ENCODE measurements at places on chromosomes 6 and 20.

- DNase-seq: no peak
Observed at GRCh38 chr20:60202046-60202445, 243.8 kb downstream of the CDH26 start.

DNA sequence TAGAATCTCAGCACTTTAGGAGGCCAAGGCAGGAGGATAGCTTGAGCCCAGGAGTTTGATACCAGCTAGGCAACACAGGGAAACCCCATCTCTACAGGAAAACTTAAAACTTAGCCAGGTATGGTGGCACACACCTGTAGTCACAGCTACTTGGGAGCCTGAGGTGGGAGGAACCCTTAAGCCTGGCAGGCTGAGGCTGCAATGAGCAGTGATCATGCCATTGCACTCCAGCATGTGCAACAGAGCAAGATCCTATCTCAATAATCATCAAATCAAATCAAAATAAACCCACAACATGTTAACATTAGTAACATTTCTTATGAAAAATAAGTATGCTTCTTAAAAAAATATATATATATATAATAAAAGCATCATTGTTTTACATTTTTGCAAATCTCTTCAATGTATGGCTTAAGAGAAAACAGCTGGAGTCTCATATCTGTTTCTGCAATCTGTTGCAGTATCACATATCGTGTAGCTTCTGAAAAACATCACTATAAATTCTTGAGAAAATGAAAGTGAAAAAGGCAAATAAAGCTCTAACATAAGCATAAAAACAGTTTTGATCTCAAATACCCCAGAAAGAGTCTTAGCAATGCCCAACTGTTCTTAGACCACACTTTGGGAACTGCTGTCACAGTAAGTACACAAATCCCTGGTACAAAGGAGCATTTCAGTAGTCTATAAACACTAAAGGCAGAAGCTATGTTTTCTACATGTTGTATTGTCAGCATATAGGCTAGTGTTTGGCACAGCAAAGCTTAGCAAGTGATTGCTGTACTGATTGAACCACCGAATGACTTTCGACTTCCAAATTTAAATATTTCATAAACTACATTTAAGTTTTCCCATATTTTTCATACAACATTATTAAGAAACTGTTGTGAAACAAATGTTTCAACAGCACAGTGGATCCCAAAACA is 8.0 kb downstream of the MMUT start:
- DNase-seq: no peak

DNA sequence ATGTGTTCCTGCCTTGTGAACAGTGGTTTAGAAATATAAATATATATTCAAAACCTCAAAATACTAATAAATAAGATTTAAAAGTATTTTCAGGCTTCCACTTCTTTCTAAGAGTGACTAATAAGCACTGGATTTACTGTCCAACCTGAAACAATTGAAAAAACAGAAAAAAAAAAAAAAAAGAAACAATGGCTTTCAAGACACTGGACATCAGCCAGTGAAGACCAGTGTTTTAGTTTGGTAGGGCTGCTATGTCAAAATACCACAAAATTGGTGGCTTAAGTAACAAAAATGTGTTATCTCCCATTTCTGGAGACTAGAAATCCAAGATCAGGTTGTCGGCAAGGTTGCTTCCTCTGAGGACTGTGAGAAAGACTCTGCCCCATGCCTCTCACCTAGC is 101.4 kb upstream of the PDE7B start:
- no peak for DNase-seq

- no peak for DNase-seq
Observed at GRCh38 chr6:37792457-37793033, 27.0 kb upstream of the ZFAND3 start.

DNA sequence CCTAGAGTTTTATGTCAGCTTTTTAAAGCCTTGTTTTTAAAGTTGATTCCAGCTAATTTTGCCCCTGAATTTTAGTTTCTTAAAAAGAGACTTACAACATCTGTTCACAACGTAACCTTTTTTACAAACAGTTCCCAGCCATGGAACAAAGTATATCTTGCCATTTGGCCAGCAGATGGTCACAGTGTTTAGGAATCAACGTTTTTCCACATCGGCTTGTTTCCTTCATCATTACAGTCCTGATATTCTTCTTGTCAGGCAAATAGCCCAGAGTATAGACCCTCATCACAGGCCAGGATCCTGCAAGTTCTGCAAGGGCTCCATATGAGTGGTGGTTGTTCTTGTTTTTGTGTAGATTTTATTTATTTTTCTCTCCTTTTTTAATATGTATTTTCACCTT is 341.7 kb upstream of the HTR1E start:
- DNase-seq: no peak

- peak; percentile 93 for DNase-seq
Observed at GRCh38 chr20:30812739-30813411, 444.6 kb upstream of the DEFB115 start.

GRCh38 chr6:162076816-162077215 is 650.8 kb downstream of the PRKN start:
- no peak for DNase-seq

GRCh38 chr6:169663468-169663867 is 38.4 kb downstream of the WDR27 start:
- DNase-seq: no peak

GRCh38 chr6:85551264-85551663 is 42.4 kb downstream of the SNX14 start:
- DNase-seq: no peak

DNA sequence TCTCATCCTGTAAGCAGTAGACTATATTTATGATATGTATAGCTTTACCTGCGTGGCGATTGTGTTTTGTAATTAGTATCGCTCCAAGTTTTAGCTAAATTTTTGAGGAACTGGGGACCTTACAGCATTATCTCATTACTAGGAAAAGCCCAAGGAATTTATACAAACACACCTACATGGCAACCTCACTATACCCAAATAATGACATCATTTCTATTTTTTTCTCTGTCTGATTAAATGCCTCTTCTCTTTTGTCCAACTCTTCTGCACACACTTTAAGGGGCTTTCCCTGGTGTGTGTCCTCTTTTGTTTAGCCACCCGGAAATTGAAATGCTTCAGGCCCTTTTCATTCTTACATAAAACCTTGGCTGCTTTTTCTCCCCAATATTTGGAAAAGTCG is 82.9 kb upstream of the EXOC2 start:
- no peak for DNase-seq

DNA sequence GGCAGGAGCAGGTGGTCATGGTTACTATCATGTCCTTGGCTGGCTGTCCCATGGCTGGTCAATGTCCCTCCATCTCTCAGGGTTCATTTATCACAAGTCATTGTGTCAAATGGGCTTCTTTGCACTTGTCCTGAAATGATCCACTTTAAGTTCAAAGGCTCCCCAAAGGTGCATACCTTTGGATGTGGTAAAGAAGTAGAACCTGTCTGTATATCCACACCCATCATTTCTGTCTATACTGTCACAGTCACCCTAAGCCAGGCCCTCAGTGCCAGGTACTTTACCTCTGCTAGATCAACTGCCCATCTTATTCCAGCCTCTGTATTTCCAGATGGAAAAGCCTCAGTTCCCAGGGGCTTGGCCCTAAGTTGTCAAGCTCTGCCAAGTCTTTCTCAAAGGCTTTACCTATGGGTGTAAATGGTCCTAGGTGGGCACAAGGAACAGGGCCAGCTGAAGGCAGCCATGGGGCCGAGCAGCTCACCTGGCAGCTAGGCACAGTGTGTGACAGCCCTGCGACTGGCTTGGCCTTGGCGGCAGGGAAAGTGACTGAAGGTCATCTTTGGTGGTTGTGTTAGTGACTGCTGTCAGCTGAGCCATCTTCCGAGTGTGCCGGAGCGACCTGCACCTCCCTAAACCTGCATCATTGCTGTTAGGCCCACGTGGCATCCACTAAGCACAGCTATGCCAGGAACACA is 198.4 kb downstream of the SYNDIG1 start:
- peak; percentile 51 for DNase-seq

DNA sequence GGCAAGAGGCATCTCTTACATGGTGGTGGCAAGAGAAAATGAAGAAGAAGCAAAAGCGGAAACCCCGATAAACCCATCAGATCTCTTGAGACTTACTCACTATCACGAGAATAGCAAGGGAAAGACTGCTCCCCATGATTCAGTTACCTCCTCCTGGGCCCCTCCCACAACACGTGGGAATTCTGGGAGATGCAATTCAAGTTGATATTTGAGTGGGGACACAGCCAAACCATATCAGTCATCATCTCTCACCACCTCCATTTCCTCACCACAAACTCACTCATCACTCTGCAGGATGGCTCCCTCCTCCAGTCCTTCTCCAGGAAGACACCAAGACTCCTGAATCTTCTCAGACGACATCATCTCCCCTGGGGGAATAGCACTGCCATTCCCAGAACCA is 25.8 kb upstream of the SLC16A10 start:
- DNase-seq: no peak

GRCh38 chr6:37889486-37889885 is 70.0 kb downstream of the ZFAND3 start:
- no peak for DNase-seq

DNA sequence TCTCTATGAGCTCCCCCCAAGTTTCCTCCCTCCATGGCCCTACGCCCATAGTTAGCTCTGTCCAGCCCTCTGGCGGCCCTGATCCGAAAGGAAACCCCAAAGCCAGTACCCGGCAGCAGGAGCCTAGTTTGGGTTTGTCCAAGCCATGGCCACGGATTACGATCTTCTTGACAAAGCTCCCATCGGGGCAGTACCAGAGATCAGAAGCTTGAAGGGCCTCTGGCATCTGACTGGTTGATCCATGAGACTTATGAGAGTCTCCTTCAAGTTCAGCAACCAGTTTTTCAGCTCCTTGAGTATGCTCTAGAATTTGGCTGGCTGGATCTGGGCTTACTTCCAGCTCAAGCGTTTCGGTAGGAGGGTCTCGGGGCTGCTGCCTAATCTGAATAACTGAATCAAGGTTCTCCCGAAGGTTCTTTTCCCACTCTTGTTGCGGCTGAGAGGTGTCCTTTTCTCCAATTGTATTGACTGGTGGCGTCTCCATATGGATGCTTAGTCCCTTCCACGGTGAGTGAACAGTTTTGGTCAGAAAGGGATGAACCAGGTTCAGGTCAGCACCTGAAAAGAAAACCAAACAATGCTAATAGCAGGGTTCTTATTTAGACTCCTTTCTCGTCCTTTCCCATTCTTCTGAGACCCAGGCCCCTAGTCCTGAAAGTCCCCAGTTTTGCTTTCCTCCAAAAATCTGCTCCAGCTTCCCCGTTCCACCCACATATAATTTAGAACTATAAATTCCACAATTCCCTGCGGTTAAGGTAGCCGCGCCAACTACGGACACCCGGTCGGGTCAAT is 595 bp downstream of the FKBPL start:
- DNase-seq: no peak

DNA sequence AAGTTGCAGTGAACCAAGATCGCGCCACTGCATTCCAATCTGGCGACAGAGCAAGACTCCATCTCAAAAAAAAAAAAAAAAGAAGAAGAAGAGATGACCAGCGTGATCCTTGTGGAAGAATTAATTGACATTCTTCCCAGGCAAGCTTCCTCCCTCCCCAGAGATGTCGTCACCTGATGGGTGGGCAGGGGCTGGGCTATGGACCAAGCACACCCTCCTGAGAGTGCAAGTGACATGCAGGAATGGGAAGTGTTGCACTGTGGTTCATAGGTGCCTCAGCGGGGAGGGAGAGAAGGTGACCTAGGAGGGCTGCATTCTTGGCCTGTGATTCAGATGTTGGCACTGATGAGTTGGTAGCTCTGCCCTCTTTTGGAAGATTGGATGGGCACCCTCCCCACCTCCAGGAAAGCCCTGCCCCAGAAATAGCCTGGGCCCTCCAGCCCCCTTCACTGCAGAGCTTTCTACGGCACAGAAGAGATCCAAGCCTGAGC is 37.8 kb downstream of the TAF8 start:
- DNase-seq: no peak

GRCh38 chr6:119887666-119888065 is 538.1 kb upstream of the MAN1A1 start:
- DNase-seq: no peak

DNA sequence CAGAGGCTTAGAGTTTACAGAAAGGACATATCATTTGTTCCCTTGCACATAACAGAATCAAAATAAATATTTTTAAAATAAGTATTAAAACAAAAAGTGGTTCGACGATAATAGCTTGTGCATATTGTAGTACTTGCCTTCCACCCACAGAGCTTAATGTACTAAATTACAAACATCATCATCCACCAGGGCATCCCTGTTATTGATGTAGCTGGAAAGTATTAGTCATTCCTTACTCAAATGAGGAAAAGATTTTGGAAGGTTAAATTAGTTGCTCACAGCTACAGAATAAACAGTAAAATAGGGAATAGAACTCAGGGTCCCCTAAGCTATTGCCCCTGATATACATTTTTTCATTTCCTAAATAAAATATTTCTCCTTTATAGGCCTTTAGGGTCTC is 150.3 kb downstream of the PTPRK start:
- no peak for DNase-seq

DNA sequence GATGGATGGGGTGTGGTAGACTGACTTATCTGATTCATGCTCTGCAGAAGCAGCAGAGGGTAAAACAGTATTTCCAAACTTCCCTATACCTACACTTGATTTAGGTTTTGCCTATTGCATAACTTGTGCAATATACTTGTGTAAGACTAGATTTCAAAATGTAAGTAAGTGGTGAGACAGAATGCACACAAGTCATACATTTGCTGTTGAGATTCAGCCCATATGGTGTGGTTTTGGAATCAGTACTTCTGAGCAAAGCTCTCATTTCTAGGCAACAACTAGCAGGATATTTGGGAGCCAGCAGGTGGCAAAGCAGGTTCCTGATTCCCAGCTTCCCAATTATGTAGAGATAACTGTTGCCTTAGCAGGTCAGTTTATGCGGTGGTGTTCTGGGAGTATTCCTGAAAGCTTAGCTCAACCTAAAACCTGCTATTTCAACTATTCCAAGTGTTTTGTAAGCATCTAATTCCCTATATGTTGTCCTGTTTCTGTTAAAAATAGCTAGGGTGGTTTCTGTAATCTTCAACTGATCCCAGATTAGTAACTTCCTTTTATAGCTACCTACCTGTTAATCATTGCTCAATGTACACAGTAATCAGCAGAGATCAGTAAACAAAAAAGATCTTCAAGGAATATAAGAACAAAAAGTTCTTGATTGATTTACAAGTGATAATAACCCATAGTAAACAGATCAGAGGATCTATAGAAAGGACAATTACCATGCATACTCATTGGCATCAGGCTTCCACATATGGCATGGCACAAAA is 8.5 kb upstream of the FABP7 start:
- no peak for DNase-seq

GRCh38 chr20:846894-847278 is 13.4 kb downstream of the FAM110A start:
- DNase-seq: no peak

DNA sequence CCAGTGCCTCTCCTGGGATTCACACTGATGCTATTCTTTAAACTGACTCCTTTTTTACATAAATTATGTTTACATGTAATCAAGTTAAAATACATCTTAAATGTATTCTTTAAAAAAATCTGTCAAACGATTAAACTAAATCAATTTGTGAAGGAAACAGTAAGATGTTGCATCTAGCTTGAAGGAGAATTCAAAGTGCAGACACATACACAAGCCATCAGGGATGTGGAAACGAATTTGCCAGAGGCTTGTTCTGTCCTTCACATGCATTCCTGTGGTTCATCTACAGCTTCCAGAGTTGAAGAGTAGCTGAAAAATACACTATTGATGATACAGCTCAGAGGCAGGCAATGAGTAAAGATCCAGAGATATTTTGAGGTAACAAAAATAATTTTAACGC is 7.3 kb upstream of the BPIFB3 start:
- DNase-seq: no peak
